ENCODE measurements at places on chromosomes 2 and 18.

DNA sequence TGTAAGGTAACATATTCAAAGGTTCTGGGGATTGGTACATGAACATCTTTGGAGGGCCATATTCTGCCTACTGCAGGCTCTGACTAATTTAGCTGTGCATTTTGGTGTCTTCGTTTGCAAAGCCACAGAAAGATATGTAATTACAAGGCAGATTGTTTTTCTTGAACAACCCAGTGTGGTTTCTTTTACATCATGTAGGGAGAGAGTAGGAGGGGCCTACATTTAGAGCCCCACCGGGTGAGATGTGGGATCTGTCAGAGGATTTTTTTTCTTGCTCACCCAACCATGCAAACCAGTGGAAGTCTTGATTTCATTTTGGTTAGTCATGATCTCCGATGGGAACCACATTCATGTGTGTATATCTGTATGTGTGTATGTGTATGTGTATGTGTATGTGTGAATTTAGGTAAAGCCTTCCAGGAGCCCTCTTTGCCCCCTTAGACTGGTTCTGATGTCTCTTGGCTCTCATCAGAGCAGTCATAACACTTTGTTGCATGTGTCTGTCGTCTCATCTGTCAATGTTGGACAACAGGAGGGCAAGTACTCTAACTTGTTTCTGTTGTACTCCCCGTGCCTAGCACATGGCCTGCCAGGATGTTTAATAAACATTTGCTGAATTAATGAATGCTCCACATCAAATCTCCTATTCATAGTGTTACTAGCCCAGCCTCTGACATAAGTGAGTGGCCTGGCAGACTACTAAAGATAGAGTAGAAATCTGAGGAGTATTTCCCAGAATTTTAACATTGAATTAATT is 239.9 kb downstream of the MTX2 start:
- no peak for DNase-seq

GRCh38 chr2:55903727-55904126 is 19.9 kb downstream of the EFEMP1 start:
- DNase-seq: no peak

GRCh38 chr2:223383315-223383714 is 218.8 kb downstream of the SCG2 start:
- DNase-seq: no peak

- DNase-seq: no peak
Measured at GRCh38 chr2:63301481-63301880, 250.9 kb downstream of the OTX1 start.

GRCh38 chr2:126241001-126241400 is 415.0 kb upstream of the GYPC start:
- no peak for DNase-seq

DNA sequence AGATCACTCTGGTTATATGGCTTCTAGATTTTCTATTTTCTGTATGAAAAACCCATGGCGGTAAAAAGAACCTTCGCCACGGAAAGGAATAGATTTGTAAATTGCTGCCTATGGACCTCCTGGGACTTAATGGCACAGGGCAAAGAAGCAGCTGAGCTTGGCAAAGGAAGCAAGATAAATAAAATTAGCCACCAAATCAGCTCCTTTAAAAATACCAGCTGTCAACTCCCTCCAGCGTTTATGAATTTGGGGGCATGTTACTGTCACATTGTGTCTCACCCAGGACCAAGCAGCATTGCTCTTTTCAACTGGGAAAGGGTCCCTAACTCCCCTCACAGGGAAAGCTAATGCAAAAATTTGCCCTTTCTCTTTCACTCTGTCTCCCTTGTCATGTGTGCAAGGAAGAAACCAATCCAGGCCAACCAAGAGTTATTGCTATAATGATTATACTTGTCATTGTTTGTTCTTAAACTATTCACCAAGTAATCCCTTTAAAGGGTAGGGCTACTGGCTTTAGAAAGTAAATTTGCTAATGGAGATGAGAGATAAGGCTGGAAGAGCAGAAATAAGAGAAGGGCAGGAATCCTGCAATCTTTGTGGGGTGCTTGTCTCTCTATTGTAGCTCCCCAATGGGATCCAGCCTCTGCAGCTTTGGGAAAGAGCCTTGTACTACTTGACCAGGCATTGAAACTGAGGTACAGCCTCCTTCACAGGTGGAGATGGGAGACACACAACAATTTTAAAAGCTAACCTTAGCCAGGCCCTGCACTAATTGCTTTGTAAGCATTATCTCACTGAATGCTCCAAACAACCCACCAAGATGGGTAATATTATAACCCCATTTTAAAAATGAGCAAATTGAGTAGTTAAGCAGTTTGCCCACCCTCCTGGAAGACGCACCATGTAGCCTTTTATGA is 119.1 kb upstream of the KLF7 start:
- DNase-seq: no peak

DNA sequence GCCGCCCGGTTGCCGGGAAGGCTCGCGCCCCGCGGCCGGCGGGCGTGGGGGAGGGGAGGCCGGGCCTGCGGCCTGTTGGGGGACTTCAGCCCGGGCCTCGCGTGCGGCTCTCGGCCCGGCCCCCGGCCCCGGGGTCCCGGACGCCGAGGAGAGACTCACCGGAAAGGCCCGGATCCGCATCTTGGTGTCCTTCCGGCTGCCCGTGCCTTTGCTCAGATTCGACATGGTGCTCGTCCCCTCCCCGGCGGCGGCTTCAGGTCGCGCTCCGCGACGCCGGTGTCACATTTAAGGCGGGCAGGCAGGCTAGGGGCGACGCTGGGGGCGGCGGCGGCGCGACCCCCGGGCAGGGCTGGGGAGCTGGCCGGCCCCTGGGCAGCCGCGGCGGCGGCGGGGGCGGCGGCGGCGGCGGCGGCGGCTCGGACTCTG is 365 bp downstream of the CUL3 start:
- no peak for DNase-seq

DNA sequence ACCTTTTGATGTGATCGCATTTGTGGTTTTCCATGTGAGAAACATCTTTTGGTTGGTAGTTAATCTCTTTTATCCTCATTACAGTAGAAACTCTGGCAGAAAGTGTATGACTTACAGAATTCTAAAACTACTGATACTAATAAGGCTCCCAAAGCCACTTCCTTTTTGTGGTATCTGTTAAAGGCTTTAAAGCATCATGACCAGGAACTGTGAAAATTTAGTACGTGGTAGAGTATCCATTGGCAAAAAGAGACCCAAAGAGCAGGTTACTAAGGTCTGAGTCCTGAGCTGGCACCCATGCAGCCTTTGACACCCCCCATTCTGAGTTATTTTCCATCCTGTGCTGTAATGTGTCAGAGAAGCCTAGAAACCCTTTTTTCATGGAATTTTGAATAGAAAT is 94.5 kb downstream of the DPP4 start:
- no peak for DNase-seq

DNA sequence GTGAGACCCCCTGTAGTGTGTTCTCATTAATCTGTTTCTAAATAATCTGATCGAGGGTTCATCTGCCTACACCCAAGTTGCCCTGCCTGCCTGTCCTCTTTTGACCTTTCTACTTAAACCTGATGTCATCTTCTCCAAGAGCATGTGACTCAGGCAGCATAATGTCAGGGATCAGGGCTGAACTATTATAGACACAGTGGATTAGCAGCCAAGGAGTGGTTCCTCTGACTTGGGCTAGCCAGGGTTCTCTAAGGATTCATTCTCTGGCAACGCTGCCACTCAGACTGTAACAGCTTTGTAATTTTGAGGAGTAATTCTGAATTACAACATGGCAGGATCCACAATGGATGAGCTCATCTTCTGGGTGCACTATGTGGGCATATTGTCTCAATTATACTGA is 124.0 kb downstream of the MDH1 start:
- DNase-seq: no peak

GRCh38 chr2:96928277-96928781 is 58.1 kb downstream of the FAM178B start:
- DNase-seq: no peak

GRCh38 chr18:49377742-49378141 is 82.7 kb downstream of the DYM start:
- no peak for DNase-seq

DNA sequence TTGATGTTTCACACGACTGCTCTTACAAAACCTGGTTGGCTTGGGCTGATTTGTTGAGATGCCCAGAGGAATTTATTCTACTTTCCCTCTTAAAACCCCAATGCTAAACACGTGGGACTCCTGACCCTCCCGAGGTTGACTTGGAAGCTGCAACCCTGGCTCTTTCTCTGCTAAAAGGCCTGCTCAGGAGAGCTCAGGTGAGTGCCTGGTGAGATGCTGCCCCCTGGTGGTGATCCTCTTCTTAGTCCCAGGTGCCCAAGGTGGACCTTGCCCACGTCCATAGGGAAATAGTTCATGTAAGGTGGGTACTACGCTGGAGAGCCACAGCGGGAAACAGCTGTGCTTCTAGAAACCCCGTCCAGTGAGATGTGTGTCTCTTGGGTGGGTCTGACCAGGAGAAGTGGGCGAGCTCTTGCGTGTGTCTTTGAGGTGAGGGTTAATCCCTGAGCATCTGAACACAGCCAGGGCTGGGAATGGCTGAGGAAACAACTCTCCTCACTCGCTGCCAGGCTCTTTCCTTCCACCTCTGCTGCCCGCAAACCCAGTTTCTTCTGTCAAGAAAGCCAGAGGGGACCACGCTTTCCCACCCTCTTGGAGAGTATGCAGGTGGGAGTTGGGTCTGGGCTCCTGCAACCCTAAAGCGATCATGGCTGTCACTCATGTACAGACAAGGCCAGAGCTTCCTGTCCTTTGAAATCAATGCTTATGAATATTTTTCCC is 25.5 kb upstream of the PXDN start:
- DNase-seq: peak; percentile 85

DNA sequence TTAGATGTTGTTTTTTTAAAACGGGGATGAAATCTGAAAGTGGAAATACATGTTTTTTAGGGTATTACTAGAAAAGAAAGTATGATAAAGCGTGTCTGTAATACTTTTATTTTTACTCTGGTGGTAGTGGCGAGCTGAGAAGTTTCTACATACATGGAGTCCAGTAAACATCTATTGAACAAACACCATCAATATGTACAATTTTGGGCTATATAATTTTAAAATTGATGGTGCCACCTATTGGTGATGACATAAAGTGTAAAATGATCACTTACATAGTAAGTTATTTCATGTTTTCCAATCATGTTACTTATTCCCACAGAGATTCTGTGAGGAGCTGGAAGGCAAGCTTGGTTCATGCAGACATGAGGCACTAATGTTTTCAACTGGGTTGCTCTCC is 31.5 kb upstream of the NFE2L2 start:
- DNase-seq: no peak

DNA sequence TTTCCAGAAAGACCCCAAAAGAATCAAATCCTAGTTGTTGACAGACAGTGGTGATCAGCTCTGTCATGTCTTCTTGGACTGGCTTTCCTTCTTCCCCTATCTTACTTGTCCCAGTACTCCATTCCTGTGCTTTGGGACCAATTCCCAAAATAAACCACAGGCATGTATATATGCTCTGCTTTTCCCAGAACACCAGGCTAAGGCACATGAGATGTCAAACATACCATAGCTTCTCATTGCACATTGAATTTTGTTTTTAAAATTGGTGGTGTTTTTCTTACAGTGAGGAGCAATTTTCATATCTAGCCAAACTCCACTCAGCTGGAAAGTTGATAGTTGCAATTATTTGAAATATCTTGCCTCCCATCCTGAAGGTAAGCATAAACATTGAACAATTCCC is 88.9 kb upstream of the RGPD4 start:
- DNase-seq: no peak

GRCh38 chr2:201542291-201542690 is 90.8 kb downstream of the STRADB start:
- DNase-seq: no peak
